ENCODE measurements at places on chromosomes 1 and 21.

DNA sequence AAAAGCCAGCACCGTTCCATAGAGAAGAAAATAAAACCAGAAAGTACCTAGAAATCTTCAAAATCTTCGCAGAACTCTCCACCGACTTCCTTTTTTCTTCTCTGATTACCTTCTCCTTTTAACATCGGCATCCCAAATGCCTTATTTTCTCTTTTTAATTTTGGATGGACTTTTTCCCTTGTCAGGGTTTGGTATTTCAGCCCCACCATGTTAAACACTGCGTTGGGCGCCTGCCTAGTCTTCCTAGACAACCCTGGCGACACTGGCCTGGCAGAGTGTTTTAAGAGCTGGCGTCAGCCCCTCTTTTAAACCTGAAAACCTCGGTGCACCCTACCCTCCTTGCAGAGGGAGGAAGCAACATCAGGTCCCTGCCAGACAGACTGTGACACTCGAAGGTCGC is 66.0 kb upstream of the EFHD2 start:
- DNase-seq: no peak

DNA sequence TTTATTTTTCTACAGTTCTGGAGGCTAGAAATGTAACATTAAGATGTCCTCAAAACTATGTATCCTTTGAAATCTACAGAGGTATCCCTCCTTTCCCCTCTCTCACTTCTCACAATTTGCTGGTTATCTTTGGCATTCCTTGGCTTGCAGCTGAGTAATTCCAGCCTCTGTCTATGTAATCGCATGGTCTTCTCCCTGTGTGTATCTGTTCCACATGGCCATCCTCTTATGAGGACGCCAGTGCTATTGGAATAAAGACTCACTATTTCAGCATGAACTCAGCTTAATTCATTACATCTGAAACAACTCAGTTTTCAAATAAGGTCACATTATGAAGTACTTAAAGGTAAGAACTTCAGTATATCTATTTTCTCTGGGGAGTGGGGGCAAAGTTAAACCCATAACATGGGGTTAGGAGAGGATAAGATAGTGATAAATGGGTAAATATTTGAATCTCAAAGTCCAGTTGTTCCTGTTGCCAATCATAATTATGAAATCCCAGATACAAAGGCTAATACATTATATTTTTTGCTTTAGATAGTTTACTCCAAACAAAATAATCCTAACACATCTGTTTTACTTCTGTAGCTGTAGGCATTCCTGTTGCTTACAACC is 1290.8 kb downstream of the NCAM2 start:
- DNase-seq: no peak

GRCh38 chr1:182229451-182229850 is 162.1 kb downstream of the GLUL start:
- no peak for DNase-seq

- DNase-seq: no peak
These were observed 3.7 kb downstream of the CYB561D1 start for GRCh38 chr1:109497449-109498160.

DNA sequence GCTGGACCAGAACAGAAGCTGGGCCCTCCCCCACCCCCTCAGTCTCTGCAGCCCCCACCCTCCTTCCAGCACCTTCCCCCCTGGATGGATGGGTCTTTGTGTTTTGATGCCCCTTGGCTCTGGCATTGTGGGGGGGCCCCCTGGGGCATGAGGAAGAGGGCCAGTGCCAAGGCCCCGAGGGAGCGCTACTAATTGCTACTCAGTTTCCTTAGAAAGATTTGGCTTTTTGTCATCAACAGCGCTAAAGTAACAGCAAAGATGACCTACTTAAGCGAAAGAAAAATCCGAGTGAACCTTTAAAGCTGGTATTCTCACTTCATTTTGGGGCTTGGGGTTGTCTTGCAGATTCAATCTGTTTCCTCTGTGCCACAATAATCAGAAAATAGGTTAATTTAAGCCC is 63.5 kb downstream of the SKI start:
- no peak for DNase-seq

GRCh38 chr1:45383191-45383590 is 43.0 kb upstream of the MUTYH start:
- DNase-seq: no peak
